Retina (tissue), 1 donor: ENCODE measurements at places on chromosomes 4 and X.

- DNase-seq = no peak
Measured at GRCh38 chr4:123449780-123450179, 53.2 kb downstream of the SPRY1 start.

GRCh38 chr4:42296196-42296595, 101.1 kb upstream of the SHISA3 start:
- DNase-seq = no peak

DNA sequence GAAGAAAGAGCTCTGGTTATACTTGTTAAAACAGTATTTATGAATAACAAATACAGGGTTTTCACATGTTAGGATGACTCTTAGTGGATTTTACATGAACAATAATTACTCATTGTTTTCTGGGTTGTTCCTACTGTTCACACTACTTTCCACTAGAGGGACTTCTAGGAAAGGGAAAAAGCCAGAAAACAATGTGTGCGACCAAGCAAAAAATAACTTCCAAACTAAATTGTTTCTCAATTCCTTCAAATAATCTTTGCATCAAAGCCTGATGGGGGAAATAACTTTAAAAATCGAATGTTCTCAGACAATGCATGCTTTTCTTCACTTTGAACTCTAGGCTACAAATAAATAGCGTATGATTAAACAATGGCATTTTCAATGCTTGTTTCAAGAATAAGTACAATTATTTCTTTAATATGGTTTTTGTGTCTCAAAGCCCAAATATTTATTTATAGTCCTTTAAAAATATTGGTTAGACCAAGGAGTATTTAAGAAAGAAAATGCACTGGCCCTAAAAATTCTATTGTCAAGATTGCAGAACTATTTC, 72.1 kb upstream of the ETNPPL start:
- peak; percentile 41 for DNase-seq

- no peak for DNase-seq
Measured at GRCh38 chr4:146229406-146229805, 15.1 kb downstream of the REELD1 start.

- DNase-seq = no peak
Measured at GRCh38 chr4:153061971-153062370, 125.8 kb downstream of the FHDC1 start.

DNA sequence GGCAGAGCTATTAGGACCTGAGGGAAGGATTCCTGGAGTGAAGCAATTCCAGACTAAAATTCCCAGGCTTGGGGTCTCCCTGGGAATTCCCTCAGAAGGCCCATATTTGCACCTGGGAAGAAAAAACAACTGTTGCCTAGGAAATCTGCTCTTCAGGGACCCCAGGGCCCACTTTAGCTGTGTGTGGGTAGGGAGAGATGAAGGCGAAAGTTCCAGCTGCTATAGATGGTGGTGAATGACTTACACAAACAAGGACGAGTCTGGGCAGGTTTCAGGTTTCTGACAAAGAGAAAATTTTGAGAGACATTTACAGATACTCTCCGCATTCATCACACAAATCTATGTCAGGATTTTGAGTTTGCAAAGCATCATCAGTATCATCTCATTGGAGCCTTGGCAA, 126.1 kb downstream of the GPC3 start:
- DNase-seq = no peak

DNA sequence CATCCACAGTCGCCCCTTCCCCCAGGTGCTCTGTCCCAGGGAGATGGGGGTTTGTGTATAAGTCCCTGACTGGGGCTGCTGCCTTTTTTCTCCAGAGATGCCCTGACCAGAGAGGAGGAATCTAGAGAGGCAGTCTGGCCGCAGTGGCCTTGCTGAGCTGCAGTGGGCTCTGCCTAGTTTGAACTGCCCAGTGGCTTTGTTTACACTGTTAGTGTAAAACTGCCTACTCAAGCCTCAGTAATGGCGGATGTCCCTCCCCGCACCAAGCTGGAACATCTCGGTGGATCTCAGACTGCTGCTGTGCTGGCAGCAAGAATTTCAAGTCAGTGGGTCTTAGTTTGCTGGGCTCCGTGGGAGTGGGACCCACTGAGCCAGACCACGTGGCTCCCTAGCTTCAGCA, 102.6 kb upstream of the GIMD1 start:
- no peak for DNase-seq

- DNase-seq = no peak
Measured at GRCh38 chrX:40049084-40049641, 48.6 kb downstream of the BCOR start.
